Hypothalamus (tissue), 51 donors: ENCODE measurements at places on chromosomes 11 and 22.
A peak's percentile ranks its signal among the peaks of the same experiment; 100 is the strongest.

DNA sequence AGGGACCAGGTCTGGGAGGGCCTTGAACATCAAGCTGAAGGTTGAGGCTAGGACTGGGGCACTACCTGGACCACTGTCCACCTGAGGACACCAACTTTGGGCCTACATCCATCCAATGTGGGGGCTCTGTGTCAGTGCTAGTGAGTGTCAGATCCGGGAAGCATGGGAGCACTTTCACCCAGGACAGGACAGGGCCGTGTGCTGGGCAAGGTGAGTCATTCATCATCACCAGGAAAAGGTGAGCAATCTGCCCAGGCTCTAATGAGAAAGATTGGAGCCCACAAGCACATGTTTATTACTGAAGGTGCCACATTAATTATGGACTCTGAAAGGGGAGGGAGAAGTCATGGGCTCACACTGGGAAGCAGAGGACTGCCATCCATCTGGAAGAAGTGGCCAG lies 39.7 kb upstream of the DRD2 start:
- no peak for DNase-seq

GRCh38 chr11:61193596-61193995 lies 9.7 kb upstream of the PGA3 start:
- DNase-seq: no peak

DNA sequence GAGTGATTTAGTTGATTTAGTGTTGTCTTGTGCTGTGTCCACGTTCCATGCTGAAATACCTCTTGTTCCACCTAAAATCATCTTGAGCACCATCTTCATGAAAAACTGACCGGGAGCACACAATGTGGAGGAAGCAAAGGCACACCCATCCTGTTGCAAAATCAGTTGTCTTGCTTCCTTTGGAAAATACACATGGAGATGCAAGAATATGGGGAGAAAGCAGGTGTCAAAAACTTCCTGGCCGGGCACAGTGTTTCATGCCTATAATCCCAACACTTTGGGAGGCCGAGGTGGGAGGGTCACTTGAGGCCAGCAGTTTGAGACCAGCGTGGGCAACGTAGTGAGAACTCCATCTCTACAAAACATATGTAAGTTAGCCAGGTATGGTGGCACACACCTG lies 151.1 kb downstream of the C11orf91 start:
- no peak for DNase-seq

DNA sequence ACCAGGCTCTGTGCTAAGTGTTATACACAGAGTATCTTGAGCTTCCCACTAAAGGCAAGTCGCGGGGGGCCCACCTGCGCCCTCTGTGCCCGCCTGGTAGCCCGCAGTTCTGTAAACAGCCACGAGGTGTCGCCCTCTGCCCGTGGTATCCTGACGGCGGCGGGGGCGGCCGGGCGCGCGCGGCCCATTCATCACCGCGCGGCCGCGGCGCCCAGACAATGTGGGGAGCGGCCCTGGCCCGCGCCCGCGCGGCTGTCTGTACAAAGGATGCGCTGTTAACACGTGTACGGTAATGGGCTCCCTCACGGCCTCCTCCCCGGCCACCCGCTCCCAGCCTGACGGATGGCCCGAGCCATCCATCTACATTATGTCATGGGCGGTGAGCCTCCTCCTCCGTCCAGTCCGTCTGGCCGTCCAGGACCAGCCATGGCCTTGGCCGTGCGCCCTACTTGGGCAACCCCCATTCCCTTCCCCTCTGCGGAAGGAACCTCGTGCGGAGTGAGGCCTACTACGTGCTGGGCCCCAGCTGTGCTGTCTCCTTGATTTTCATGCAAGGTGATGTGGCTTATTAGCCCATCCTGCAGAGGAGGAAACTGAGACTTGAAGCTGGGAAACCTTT lies 99.4 kb downstream of the MIAT start:
- peak; percentile 32 for DNase-seq

- no peak for DNase-seq
These were observed 6.7 kb downstream of the JOSD1 start for GRCh38 chr22:38694049-38694448.

GRCh38 chr11:83502041-83502440 lies 215.9 kb upstream of the CCDC90B start:
- DNase-seq: no peak

GRCh38 chr22:32336771-32337424 lies 20.8 kb upstream of the RFPL3 start:
- no peak for DNase-seq

DNA sequence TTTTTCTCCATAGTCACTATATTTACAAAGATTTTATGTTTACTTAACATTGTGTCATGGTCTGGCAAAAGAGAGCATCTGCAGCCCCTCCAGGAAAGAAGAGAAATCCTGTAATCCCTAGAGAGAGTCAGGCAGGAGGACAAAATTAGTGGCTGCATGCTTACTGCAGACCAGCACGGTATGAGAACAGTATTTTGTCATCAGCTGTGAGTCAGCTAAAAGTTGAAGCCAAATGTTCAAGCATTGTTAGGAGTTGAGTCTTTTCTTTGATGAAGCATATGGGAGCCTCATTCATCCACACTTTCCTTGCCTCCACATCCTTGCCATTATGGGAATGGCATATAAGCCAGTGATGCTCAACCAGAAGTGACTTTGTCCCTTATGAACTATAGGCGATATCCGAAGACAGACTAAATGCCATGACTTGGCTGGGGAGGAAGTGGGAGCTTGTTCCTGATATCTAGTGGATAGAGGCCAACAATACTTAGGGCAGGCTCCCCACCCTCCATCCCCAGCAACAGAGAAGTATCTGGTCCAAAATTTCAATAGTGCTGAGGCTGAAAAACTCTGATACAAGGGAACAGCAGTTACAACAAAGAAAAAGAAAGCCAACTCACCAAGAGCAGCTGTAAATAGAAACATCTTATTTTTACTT lies 112.0 kb upstream of the OR5AK2 start:
- DNase-seq: no peak

GRCh38 chr22:17366830-17367229 lies 2.4 kb upstream of the CECR2 start:
- DNase-seq: peak; percentile 69

DNA sequence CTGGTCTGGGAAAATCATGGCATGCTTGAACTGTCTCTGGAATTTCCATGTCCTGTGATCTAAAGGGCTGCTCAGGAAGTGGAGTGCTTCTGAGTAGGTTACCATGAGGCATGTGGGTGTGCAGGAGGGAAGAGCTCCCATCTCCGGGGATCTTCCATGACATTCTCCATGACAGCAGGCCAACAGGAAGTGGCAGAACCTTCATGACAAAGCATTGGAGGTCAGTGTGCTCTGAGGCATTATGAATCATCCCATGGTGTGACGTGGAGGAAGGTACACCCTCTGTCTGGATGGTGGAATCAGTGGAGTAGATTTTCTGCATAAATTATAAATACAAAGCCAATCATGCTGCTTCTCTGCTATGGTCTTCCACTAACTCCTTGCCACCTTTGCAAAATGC lies 139.6 kb upstream of the E2F8 start:
- DNase-seq: no peak

GRCh38 chr11:113532697-113533424 lies 57.7 kb upstream of the DRD2 start:
- peak; percentile 48 for DNase-seq

- no peak for DNase-seq
These were observed 1.5 kb downstream of the OLFML1 start for GRCh38 chr11:7486781-7487140.

DNA sequence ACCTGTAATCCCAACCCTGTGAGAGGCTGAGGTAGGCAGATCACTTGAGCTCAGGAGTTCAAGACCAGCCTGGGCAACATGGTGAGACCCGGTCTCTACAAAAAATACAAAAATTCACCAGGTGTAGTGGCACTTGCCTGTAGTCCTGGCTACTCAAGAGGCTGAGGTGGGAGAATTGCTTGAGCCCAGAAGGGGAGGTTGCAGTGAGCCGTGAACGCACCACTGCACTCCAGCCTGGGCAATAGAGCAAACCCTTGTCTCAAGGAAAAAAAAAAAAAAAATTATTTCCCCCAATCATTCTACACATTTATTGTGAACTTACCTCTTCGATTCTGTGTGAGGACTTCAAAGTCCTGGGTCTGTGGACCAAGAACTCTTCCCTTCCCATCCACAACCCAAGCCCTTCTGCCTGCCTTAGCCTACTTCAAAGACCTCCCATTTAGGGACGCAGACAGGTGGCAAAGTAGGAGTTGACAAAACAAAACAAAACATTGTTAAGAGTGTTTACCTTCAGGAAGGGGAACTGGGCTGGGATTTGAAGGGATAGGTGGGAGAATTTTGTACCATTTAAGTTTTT lies 3.8 kb upstream of the WEE1 start:
- DNase-seq: no peak

DNA sequence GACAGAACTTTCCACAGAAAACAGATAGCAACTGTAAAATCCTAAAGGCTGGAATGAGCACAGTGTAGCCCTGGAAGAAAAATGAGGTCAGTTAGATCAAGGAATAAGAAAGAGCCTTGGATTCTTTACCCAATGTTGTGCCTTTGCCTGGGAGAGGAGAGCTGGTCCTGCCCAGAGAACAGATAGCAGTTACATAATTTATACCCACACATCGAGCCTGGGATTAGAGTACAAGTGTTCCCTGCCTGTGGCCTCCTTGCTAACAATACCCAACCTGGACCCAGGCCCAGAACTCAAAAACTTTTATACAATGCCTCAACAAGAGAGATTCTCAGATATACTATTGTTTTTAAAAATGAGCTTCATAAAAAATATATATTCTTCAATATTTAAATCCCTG lies 1998.4 kb downstream of the LRRC4C start:
- peak; percentile 37 for DNase-seq
